ENCODE measurements at places on chromosomes 1 and 21.

DNA sequence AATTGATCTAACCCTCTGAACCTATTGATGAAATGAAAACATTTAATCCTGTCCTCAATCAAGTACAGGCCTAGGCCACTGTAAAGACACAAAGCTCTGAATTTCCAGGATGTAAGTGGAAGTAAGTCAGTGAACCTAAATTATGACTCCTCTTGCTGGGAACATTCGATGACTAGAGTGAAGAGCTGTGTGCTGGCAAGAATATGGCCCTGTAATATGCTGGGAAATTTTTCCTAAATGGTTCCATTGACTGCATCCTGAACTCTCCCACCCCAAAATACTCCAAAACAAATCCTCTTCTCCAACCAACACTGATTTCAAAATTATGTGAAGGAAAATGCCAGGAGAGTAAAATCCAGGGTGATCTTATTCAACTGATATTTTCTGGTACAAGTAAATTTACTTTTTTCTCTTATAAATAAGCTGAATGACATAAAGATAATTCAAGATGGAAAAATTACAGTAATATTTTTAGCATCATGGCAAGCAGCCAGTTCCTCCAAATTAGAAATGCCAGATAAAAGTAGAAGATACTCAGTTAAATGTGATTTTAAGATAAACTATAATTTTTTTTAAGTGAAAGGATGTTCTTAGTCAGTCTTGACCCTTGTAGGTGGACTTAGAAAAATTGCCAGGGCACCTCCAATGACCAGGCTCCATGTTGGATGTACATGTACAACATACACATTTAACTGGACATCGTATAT, 269.4 kb downstream of the PTGER3 start:
- no peak for DNase-seq

- no peak for DNase-seq
Measured at GRCh38 chr21:35204850-35205541, 155.9 kb upstream of the RUNX1 start.

DNA sequence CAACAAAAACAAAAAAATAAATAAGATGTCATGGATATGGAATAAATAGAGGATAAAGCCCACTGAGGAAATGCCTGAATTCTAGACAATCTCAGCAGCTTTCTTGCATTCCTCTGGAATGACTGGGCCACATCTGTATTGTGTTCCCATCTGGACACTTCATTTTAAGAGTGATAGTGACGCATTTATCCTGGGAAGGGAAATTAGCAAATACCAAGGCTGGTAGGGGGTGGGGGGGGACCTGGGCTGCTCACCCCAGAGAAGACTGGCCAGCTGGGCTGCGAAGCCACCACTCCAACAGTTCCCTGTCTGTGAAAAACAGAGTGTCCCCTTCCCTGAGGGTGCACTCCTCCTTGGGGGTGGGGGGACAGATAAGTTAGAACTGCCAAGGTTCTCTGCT, 106.3 kb downstream of the HIVEP3 start:
- DNase-seq, result no peak

DNA sequence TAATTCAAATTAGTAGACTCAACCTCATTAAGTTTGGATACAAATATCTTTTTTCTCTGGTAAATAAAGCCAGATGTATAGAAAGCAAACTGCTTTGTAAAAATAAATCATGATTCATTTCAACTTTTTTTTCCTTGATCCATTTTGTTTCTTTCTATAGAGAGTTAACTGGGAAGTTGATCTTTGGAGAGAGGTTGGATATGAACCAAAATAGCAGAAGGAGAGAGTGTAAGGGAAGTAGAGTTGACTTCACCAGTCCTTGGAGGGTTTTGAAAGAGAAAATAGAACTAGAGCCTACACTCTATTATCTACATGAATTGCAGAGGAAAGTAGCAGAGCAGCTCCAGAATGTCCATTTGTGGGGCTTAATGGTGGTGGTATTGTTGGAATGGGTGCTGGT, 243.8 kb downstream of the ADGRL2 start:
- DNase-seq, result no peak

DNA sequence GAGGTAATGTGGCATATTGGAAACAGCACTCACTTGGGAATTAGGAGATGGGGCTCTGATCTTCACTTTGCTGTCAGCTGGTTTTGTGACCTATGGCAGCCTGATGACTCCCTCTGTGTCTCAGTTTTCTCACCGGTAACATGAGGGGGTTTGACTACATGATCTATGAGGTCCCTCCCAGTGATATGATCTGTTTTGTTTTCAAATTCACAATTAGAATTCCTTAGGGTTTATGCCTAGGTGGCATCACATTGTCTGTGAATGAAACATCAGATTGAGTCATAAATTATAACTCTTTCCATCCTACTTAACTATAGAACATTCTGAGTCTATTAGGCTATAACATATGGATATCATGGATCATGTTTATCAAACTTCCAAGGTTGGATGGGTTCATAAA, 386.6 kb downstream of the PTBP2 start:
- no peak for DNase-seq

DNA sequence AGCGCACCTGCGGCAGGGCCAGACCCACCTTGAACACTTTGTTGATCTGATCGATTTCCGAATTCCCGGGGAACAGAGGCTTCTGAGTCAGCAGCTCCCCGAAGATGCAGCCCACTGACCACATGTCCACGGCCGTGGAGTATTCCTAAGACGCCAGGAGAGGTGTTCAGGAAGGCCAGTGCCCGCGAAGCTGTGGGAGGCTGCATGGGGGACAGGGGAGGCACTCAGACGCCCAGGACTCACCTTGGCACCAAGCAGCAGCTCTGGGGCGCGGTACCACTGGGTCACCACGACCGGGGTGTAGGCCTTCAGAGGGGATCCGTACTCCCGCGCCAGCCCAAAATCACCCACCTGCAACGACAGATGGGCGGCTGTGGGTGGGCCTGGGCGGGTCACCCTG, 11.2 kb upstream of the SLC35E2B start:
- no peak for DNase-seq
